Activated CD4-positive, CD25-positive, alpha-beta regulatory T cell treated with anti-CD3 and anti-CD28 coated beads, Interleukin-2, amount 50 U/mL, for 72 hours (primary cell): ENCODE measurements at places on chromosomes 13 and 19.

DNA sequence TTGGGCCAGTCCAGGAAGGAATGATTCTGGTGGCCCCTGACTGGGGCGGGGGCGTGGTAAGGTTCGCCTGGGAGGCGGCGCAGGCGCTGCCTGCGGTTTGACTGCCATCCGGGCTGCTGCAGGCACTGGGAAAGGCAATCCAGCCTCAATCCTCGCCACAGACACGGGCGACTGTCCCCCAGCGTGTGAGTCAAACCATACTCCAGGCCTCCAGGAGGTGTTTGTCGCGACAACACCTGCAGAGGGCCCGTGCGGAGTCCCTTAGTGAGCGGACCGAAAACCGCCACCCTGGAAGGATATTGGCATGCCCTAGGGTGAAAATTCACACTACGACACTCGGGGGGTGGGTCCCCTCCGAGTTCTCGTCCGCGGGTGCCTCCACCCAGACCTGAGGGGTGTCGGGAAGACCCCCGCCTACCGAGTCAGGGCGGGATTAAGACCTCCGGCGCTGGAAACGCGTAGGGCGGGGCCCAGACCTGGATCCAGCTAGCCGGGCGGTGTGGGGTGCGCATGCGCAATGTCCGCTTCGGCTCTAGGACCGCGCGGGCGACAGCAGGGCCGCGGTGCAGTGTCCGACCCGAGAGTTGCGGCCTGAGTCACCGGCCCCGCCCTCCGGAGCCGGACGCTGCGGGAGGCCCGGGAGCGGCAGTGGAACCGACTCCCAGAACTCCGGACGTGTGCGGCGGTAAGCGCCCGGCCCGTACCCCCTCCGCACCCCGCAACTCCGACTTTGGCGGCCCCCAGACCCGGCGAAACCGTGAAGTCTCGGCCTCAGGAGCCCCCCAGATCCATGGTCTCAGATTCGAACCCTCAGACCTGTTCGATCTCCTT, at the start of gene CAPNS1:
TSS of gene CAPNS1 (plus strand) at position 594 of the 831 bp plus-strand sequence. CDS start 946 bp downstream, outside the sequence.
- peak; percentile 94 for DNase-seq

DNA sequence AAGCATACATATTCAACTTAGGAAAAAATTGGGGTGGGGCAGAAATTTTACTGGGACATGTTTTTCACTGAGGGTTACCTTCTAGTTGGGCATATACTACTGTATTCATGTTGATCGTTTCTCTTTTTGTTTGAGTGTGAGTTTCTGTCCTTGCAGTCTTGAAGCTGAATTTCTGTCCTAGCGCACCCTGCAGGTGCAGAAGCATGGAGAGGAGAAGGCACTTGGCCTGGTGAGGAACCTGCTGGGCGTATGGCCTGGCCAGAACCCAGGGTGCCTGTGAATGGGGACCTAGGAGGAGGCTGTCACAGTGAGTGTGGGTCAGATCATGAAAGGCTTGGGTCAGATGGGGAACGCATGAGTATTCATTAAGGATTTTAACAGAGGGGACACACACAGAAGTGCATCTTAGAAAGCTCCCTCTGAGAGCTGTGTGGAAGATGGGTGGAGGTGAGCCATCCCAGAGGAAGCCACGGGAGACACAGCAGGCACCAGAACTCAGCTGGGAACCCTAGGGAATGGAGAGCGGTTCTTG, 36.8 kb downstream of the SERP2 start:
- DNase-seq, result no peak

GRCh38 chr19:35085947-35086346, 29.7 kb upstream of the FXYD3 start:
- no peak for DNase-seq

DNA sequence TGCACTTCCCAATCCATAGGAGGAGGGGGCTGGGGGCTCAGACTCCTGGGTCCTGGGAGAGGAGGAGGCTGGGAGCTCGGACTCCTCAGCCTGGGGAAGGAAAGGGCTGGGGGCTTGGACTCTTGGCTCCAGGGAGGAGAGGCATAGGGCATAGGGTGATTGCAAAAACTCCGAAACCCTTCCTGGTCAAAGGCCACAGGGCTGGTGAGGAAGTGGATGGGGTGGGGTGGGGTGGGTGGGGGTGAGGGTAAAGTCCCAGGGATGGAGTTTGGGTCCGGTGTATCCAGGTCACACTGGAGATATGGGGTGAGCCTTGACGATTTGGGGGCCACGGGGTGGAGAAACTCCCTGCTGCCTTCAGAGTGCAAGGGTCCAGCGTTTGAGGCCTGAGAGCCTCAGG, 2.8 kb downstream of the MYH14 start:
- DNase-seq, result no peak

DNA sequence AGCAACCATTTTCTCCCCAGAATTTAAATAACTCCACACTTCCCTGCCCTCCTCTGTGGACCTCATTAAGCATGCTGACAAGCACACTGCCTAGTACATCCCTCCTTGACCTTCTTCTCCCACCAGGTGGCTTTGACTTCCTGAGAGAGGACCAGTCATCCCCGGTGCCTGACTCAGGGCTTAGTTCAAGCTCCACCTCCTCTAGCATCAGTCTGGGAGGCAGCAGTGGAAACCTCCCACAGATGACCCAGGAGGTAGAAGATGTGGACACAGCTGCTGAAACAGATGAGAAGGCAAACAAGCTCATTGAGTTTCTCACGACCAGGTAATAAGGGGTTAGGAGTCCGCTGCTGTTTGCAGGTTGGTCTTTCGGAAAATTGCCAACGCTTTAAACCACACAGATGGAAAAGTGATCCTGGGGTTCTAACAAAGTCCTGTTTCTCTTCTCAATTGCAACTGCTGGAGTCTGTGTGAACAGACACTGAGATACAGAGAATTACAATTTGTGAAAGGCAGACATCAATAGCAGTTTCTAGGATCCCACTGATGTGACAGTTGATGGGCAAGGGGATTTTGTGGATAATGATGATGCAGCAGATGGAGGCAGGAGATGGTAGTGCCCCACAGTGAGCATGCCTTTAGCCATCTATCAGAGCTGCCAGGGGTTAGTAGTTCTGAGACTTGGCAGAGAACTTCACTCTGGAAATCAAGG, 86.7 kb downstream of the ZAR1L start:
- DNase-seq, result no peak

- DNase-seq, result no peak
Measured at GRCh38 chr19:15252398-15253018, 20.3 kb upstream of the EPHX3 start.

DNA sequence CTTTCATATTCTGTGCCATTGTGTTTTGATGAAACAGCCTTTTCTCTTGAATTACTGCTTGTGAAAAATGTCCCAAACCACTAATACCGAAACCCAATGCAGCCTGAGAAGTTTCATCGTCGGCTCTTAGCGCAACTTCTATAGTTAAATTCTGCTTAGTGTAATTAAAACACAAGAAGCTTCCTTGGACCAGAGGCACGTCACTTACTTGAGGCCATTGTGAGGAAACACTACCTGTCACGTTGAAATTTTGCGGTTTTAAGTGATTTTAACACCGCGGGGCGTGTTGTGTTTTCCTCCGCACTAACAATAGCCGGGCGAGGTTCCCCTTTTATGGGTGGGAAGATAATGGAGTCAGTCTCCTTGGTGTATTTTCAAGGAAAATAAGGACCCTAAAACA, 70.9 kb downstream of the GGACT start:
- DNase-seq, result no peak

DNA sequence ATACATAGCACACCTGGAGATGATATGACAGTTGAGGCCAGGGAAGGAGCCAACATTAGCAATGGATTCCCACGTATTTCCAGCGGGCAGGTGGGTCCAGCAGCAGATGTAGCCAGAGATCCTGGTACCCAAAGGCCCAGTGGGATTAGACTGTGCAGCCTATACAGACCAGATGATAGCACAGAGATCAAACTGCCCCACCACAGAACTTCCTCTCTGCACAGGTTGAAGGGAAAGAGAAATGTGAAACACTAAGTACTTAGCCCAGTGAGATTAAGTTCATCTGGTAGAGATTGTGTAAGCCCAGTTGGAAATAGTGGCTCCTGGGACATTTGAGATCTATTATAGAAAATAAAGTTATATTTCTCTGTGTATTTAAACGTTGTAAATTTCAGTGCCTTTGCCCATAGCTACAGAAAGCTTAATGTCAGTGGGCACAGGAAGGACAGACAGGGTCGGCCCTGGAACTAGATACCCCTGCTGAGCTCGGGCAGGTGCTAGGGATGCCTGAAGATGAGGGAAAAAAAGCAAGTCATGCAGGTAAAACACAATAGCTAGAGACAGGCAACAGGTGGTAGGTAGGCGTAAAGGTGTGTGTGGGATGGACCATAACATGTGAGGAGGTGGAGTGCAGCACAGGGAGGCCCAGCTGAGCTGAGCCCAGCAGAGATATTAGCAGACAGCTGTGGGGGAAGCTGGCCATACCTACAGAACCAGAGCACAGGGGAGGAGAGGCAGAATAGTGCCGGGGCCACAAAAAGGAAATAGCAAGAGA, 27.3 kb upstream of the SPATA13 start:
- DNase-seq, result no peak

DNA sequence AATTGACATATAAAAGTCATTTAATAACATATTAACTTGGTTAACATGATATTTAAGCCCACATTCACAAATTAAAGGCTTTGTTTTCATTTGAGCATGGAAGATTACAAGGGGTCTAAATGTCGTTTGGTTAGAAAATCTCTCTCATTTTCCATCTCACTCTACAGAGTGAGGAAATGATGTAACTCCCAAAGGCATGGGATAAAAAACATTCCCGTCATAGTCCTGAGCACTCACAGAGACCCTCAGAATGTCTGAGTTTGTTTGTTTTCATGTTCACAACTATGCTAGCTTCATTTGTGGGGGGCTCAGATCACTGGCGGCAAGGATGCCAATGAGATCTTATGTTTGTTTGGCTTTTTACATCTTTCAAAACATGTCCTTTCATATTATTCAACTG, 307.5 kb downstream of the TBC1D4 start:
- DNase-seq, result no peak

GRCh38 chr19:55248166-55248675, 10.6 kb downstream of the PPP6R1 start:
- DNase-seq, result no peak

DNA sequence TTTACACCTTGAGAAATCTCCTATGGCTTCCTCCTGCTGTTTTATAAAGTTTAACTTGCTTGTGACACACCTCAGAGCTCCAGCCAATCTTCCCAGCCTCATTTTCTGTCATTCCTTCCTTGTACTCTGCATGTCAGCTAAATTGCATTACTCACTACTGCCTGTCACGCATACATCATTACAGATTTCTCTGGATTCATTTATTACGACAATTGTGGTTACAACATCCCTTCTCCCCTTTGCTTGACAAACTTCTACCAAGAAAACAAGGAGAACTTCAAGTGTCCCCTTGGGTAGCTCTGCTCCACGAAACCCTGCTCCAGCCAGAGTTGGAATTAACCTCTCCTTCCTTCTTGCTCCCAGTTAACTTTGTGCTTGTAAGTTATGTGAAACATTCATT, 22.0 kb upstream of the GPR18 start:
- no peak for DNase-seq

DNA sequence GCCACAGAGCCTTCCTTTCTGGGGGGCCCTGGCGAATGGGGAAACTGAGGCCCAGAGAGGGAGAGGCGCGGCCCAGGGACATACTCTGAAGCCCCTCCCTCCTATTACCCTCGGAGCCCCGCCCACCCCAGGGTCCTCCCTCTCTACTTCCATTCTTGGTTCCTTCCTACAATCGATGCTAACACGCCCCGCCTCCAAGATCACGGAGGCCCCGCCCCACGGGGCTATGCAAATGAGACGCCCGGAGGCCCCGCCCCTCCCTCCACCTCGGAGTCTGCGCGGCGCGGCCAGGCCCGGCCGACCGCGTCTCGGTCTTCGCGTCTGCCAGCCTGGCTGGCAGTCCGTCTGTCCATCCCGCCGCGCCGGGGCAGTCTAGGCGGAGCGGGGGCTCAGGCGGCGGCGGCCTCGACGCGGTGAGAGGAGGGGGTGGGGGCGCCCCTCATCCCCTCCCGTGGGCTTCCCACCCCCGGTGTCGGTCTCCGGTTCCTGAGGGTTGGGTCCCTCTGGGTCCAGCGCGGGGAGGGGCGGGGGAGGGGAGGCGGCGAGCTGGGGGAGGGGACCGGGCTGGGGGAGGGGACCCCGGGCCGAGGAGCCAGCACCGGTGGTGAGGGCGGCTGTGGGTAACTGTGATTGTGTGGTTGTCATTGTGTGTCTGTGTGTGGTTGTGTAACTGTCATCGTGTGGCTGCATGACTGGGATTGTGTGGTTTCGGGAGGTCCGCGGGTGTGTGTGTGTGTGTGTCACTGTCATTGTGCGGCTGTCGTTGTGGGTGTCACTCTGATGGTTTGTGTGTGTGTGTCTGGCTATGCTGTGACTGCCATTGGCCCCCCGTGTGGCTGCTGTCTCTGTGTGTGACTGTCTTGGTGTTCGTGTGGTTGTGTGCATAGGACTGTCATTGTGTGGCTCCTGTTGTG, at the start of gene PLPPR2:
TSS of gene PLPPR2 (plus strand) at position 273 of the 914 bp plus-strand sequence. CDS start 2,242 bp downstream, outside the sequence.
- DNase-seq, result peak; percentile 89

DNA sequence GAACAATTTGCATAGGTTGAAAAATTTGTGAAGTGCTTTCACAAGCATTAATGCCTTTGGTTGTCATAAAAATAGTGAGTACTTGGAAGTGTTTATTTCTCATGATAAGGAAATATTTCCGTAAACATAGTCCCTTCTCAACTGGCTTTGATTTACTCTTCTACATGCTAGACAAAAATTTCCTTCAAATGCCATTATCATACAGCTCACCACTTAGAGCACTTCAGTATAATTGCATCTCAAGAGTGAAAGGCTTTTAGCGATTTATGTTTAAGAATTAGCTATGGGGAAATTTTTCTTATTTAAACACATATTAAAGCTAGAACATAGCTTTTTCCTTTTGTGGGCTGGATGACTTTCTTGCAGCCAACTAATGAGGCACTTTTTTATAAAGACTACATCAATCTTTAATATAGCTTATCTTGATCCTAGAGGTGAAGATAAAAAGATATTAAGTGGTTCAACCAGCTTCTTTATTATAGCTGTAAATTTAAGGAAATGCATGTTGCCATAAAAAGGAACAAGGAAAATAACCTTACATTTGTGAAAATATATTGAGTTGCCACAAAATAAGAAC, 656.8 kb downstream of the SLITRK6 start:
- no peak for DNase-seq

- no peak for DNase-seq
Measured at GRCh38 chr13:99982731-99983498, 1.3 kb downstream of the ZIC2 start.

DNA sequence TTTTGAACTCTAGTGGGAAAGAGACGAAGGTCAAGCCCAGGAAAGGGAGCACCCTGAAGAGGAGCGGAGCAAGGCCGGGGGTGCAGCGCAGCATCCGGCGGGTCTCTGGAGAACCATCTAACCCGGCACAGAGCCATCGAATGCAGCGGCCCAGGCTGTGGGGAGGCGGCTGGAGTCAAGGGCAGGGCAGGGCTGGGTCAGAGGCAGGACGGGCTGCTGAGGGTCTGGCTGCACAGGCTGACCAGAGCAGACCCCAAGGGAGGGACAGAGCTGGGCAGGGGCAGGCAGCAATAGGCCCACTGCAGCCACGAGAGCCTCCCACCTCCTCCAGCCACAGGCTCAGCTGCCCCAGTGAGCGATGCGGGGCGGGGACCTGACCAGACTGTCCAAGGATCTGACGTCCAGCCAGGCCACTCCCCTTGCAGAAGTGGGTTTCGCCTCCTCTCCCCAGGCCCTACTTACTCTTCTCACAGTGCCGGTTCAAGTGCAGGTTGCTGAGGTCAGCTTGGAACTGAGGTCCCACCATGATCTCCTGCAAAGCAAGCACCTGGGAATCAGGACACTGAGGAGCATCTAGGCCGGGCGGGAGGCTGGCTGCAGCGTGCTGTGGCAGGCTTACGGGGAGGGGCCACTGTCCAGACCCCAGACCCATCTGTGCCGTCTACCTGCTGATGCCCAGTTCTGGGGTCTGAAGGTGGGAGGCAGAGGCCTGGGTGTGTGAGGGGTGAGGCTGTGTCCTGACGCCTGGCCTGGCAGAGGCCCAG, 19.2 kb downstream of the MIER2 start:
- no peak for DNase-seq
